AG04450 (cell line): ENCODE measurements at places on chromosomes 16 and 17.

DNA sequence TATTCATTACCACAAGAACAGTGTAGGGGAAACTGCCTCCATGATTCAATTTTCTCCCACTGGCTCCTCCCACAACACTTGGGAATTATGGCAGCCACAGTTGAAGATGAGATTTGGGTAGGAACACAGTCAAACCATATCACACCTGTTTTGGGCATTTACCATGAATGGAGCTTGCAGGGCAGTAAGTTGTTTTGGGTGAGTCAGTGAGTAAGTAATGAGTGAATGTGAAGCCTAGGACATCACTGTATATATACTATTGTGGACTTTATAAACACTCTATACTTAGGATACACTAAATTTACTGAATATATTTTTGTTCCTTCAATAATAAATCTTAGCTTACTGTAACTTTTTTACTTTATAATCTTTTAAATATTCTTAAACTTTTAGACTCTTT lies 48.1 kb downstream of the TBC1D26 start:
- no peak for DNase-seq

DNA sequence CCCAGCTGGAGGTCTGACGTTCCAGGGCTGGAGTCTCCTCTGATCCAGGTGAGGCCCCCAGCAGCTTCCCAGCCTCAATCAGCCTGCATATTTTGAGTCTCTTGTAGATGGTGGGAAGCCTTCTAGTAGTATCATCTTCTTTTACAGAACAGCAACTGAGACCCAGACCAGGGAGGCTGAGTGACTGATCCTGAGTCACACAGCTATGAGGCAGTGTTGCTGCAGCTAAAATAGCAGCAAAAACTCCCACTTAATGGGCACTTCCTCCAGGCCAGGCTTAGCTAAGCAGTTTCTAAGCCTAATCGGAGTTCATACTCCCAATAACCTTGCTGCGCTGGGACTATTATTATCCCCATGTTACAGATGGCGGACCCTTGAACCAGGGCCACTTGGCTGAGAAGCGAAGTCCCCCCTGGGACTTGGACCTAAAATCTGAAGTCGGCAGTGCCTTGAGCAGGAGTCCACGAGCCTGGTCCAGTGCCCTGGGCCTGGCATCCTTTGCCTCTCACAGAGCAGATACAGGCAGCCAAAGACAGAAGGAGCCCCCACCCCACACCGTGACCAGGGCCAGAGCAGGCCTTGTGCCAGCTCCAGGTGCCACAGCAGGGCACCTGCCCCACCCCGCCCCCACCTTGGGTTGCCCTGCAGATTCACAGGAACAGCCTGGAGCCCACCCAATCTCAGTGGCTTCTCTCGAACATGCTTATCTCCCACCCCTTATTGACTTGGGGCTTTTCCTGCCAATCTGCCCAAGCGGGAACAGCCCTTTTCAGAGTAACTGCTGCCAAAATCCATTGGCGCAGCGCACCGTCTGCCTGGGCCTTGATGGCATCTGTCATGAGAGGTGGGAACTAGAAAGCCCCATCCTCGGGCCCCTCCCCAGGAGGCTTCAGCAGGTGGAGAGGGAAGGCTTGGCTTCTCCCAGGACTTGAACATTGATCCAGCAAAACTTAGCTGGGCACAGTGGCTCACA lies 65.1 kb downstream of the SOCS1 start:
- no peak for DNase-seq

DNA sequence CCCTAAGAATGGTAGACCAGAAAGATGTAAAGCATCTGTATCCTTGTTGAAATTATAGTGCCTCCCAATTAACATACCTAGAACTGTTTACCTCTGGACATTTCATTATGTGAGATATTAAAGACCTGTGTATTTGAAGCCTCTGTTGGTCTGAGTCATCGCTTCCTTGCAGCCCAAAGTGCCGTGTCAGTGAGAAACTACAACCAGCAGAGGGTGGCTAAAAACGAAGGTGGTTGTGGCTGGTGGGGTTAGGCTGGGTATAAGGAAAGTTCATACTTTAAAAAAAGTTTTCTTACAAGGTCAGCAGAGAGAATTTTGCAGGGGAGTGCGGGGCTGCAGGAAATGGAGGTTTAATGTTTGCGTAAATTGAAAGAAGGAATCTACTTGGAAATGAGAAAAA lies 290.7 kb downstream of the TMEM114 start:
- DNase-seq, result no peak

DNA sequence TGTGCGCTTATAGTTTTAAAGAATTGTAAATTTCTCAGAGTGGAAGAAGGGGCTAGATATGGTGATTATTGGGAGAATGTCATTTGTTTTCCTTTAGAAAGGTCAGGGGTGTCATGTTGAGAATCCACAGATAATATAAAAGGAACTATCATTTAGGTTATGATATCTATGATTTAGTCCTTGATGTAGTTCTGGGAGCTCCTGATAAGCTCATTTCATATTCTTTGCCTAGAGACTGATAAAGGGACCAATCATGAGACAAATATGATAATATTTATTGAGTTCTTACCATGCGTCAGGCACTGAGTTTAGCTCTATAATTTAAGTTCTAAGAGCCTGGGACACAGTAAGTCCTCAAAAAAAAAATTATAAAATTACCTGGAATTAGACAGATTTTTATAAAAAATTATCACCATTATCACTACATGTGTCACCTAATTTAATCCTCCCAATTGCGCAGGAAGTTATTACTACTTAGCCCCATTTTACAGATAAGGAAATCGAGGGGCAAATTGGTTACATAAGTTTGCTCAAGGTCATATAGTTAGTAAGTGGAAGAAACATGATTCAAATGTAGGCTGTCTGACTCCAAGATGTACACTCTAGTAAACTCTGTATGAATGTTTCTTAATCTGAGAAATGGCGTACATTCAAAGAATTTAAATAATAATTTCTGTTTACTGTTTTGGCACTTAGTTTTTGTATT lies 2.5 kb downstream of the AATF start:
- DNase-seq, result no peak

- DNase-seq, result no peak
These were observed 34.0 kb upstream of the GOT2 start for GRCh38 chr16:58768145-58768544.

GRCh38 chr16:67961551-67961957 lies 6.9 kb downstream of the SLC12A4 start:
- DNase-seq, result no peak

DNA sequence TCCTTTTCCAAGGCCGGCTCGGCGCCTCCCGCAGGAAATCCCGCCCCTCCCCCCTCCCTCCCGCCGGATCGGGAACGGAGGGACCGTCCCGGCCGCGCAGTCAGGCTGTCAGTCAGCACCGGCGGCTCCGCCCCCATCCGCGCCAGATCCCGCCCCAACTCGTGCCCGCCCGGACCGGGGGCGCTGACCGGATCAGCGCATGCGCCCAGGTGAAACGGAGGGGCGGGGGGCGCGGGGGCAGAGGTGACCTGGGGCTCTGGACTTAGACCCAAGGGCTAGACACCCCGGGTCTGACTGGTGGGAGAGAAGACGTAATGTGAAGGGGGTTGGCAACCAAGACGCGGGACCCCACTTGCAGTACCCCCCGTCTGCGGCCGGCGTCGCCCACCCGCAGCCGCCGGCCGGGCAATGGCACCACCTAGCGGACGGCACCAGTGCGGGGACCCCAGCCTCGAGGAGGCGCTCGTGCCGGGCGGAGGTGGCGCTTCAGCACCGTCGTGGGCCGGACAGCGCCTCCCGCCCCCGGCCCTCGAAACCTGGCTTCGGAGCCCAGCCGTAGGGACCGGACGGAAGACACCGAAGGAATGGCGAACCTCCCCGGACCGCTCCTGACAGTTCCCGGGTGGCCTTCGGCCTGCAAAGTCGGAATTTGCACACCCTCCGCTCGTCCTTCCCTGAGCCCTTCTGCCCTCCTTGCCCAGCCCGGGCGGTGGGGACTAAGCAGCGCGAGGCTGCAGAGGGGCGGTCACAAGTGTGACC lies at the start of gene CASKIN2:
TSS of gene CASKIN2 (minus strand) at position 42 of the 759 bp plus-strand sequence. CDS start 1,733 bp downstream, outside the sequence.
- peak; percentile 70 for DNase-seq
